Nucleus accumbens (tissue), 56 donors: ENCODE measurements at places on chromosomes 2 and 18.

DNA sequence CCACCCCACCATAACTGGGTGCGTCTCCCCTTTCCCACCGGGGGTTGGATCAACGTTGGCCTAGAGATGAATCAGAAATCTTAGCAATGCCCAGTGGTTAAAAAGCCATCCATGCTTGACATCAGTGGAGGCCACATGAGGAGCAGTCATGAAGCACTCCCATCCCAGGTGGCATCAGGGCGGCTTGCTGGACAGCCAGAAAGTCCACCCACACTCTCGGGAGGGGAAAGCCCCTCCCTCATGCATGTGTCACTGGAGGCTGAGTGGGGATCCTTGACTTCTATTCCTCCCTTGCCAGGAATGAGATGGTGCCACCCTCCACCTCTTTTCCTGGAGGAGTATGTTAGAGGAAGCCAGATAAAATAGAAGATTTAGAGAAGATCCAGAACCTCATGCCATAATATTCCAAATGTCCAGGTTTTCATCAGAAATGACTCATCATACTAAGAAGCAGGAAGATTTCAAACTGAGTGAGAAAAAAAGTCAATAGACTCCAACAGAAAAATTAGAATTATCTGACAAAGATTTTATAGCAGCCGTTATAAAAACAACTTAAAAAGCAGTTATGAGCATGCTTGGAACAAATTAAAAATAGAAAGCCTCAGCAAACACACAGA lies 507.1 kb upstream of the ID2 start:
- no peak for DNase-seq

DNA sequence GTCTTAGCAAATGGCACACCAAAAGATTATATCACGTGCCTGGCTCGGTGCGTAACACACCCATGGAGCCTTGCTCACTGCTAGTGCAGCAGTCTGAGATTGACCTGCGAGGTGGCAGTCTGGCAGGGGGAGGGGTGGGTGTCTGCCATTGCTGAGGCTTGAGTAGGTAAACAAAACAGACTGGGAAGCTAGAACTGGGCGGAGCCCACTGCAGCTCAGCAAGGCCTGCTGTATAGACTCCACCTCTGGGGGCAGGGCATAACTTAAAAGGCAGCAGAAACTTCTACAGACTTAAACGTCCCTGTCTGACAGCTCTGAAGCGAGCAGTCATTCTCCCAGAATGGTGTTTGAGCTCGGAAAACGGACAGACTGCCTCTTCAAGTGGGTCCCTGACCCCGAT lies 55.9 kb upstream of the FSHR start:
- DNase-seq = no peak

DNA sequence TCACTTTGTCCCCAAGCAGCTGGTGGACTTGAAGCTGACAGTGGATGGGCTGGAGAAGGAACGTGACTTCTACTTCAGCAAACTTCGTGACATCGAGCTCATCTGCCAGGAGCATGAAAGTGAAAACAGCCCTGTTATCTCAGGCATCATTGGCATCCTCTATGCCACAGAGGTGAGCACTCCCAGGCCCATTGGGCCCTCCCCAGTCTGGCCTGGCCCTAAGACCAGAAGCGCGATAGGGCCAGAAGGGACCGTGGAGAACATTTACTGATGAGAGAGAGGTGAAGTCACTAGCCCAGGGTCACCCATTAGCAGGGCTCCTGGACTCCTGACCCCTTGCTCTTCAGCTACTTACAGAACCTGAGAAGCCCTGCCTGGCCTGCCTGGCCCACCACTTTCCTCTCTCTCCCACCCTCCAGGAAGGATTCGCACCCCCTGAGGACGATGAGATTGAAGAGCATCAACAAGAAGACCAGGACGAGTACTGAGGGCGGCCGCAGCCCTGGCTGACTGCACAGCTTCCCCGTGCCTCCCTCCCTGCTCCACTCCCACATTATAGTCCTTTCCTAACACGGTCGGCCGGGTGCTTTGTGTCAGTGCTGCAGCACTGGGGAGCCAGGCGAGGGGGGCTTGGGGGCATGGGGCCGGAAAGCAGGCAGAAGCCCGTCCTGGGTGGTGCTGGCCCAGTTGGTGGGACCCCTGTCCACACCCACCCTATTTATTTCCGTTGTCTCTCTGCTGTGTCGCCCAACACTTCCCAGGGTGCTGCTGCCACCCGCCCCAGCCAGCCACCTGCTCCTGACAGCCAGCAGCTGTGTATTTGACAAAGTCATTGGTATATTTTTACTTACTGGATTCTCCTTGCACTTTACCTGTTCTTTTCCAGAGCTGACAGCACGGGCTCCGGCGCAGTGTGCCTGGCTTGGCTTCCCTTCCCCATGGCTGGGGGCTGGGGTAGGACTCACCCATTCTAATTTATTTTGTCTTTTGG lies 6.6 kb upstream of the TMEM214 start:
- DNase-seq = no peak

DNA sequence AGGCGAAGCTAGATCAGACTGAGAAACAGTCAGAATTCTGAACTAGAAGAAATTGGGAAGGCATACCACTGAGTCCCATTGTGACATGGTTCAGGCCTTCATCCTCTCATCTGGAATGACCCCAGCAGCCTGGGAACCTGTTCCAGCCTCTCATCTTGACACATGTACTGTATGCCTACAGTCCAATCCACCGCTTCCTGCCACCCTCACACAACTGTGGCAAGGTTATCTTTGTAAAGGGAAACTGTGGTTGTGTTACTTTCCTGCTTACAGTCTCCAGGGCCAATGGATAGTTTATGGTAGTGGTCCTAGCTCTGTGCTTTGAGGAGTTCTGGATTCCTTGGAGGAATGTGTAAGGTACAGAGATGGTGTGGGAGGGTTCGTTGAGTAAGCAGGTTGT lies 296.9 kb upstream of the TRIB2 start:
- DNase-seq = no peak

DNA sequence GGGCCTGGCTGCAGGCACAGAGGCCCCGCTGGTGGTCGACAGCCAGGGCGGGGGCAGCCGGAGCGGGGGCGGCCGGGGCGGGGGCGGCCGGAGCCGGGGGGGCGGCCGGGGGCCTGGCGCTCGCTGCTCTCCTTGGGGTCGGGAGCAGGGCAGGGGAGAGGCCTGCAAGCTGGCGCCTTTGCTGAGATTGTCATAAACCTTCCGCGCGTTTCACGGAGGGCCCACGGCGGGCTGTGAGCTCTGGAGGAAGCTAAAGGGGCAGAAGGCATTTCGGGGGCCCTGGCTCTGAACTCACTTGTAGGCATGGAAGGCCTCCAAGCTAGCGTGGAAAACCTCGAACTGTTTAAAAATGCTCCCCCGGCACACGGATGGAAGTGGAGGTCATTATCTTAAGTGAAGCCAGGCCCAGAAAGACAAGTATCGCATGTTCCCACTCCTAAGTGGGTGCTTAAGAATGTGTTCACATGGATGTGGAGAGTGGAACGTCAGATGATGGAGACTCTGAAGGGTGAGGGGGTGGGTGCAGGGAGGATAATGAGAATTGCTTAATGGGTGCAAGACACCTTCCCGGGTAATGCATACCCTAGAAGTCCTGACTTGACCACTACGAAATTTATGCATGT lies 629 bp downstream of the PRELID3A start:
- peak; percentile 47 for DNase-seq

GRCh38 chr2:65655000-65655399 lies 222.6 kb upstream of the SPRED2 start:
- DNase-seq = no peak
